Hematopoietic multipotent progenitor cell treated with erythropoietin and hydrocortisone succinate and interleukin-3 and kit ligand, for 8 days (in vitro differentiated cells): ENCODE measurements at places on chromosomes 7 and 10.
A peak's percentile ranks its signal among the peaks of the same experiment; 100 is the strongest.

GRCh38 chr7:55026867-55027490 lies 8.2 kb downstream of the EGFR start:
- DNase-seq, result no peak

DNA sequence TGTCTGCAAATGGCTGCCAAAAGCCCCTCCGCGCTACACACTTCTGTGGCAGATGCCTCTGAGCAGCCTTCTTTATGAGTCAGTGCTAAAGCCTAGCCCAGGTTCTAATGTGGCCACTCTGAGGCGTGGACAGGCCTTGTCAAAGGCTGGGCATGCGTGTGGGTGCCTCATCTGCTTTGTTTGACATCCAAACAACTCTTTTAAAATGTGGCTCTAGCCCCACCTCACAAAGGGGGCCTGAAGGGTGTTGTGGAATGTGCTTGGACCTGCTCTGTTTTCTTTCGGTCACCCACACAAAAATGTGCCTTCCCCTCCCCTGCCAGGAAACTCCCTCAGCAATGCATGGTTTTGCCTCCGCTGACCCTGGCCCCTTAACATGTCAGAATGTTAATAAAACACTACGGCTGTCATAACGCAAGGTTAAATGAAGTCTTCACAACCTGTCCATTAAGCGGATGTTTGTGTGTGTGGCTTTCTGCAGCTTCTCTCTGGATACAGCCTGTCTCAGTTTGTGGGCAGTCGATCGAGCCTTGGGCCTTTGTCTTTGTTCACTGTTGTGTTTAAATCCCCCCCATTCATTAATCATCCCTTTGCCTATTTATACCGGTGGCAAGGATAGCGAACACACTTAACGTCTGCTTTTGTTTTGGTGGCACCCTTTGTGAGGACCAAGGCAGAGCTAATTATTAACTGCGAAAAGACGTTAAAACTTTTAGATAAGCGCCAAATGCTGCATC lies 718.9 kb downstream of the LRMDA start:
- no peak for DNase-seq

GRCh38 chr7:133139350-133139749 lies 57.5 kb upstream of the CHCHD3 start:
- DNase-seq, result peak; percentile 15

DNA sequence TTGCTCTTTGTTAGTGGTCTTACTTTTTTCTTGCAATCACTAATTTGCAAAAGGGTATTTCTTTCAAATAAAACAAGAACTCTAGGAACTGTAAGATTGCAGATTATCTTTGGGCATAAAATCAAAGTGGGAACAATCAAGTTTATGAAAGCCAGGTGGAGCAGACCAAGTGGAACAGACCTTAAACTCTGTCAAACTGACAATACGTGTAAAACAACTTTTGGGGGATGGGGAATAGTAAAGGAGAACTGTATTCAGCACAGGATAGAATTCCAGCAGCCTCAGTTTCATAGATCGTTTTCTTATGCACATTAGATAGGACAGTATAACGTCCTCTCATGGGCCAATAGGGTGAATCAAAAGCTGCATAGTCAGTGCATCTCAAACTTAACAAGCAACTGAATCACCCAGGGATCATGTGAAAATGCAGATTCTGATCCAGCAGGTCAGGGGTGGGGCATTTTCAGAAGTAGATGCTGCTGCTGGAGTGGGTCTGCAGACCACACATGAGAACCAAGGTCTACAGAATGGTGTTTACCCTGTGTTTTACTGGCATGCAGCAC lies 120.7 kb downstream of the PIP4K2A start:
- no peak for DNase-seq

GRCh38 chr7:31963569-31964175 lies 106.5 kb downstream of the PDE1C start:
- DNase-seq, result no peak

- no peak for DNase-seq
Observed at GRCh38 chr7:117350027-117350426, 27.2 kb upstream of the WNT2 start.

- no peak for DNase-seq
Observed at GRCh38 chr10:75466001-75466400, 34.6 kb downstream of the LRMDA start.

DNA sequence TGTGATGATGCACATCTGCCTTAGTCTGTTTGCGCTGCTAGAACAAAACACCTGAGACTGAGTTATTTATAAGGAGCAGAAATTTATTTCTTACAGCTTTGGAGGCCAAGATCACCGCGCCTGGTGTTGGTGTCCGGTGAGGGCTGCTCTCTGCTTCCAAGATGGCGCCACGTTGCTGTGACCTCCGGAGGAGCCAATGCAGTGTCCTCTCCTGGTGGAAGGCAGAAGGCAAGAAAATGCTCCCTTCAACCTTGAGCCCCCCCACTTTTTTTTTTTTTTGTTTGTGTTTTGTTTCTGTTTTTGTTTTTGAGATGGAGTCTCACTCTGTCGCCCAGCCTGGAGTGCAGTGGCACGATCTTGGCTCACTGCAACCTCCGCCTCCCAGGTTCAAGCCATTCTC lies 16.0 kb upstream of the ACTR3B start:
- DNase-seq, result no peak

DNA sequence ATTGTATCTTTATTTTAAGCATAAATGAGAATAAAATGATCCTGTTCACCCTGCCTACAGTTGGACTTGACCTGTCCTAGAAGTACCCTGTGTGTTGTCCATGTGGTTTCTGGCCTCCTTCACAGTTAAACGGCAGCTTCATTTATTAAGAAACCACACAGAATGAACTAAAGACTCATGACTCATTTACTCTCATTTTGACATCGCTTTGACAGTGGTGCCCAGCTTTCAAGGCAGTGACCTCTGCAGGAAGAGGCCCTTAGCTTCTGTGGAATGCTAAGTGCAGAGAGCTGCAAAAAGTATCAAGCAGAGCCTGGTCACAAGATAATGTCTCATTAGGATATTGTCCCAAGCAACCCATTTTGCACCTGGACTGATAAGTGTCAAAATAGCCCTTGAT lies 93.4 kb downstream of the AVL9 start:
- peak; percentile 8 for DNase-seq

DNA sequence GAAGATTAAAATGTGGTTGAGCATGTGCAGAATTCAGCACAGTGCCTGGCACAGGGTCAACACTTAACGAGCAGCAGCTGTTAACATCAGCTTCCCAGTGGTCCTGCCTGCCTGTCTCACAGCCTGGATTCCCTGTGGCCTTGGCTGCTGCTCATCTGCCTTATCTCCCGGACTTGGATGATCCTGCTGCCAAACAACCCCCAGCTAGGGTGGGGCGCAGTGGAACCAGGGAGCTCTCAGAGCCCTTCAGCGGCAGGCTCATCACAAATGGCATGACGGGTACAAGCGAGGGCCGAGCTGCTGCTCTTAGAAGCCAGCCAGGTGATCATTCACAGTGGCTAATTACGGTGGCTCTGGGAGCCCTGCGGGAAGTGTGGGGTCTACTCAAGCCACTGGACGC lies 13.0 kb upstream of the SMARCD3 start:
- no peak for DNase-seq

DNA sequence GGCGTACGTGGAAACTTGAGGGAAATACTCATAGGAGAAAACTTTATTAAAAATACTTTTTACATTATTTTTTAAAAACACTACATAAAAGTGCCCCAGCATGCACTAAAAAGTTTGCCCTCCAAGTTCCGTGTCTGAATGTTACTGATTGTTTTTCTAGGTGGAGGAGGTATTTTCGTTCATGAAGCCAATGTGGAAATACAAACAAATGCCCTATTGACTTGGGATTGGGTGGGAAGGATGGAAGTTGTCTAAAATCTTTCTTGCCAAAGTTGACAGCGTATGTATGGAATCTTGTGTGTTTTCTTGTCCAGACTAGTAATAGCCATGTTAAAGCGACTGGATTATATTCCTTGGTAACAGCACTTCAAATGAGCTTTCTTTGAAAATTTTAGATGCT lies 1.2 kb downstream of the PROSER2 start:
- DNase-seq, result peak; percentile 10

DNA sequence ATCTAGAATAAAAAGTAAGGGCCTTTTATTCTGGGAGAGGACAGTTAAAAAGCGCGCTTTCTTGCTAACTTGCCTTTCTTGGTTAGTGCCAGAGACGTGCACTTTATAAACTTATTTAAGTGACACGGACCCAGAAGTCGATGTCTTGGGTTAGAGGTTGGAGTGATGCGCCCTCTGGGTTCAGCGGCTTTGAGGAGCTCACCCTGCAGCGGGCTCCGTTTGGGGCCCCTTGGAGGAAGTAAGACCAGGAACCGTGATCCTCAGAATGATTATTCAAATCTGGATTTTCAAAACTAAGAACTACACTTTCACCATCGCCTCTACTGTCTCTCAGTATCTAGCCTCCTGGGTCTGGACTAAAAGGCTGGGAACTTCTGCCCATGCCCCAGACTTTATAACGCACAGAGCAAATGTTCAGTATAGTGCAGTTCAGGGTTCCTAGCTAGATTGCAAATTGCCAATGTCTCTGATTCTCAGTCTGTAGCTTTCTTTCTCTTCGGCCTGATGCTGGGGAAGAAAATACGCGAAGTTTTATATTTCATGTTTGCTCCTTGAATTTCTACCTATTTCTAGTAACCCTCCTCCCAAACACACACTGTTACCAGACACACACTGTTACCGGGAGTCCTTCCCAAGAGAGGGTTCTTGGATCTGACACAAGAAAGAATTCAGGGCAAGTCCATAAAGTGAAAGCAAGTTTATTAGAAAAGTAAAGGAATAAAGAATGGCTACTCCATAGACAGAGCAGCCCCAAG lies 18.6 kb upstream of the SMO start:
- DNase-seq, result peak; percentile 6

GRCh38 chr7:8249121-8249520 lies 12.8 kb downstream of the ICA1 start:
- no peak for DNase-seq

GRCh38 chr7:98821348-98821747 lies 48.5 kb downstream of the TMEM130 start:
- no peak for DNase-seq

DNA sequence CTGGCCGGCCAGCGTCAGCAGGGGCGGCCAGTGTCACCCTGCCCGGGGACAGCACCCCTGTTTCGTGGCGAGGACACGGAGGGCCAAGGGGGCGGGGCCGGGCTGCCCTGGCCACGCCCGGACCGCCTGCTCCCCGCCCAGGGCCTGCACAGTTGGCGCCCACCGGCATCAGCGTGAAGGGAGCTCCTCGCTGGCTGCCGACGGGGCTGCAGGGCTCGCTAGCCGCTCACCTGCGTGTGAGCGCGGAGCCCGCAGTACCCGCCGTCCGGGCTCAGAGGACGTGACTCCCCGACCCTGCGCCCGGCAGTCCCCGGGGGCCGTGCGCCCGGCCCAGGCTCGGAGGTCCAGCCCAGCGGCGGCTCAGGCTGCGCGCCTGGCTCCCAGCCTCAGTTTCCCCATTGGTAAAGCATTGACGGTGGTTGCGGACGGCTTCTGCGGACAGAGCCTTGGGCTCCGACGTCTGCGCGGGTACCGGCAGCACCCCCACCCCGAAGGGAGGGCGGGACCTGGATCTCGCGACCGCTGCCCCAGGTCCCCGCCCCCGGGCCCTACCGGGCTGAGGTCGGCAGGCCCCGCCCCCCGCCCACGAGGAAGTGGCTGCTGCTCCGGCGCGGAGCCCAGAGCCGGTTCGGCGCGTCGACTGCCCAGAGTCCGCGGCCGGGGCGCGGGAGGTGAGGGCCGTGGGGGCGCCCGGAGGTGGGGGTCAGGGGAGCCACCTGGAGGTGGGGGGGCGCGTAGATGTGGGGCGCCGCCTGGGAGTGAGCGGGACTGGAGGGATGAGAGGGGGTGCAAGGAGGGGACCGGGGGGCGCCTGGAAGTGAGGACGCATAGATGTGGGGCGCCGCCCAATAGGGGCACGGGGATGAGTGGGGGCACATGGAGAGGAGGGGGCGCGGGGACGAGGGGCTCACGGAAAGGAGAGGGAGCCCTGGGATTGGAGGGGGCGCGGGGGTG lies at the start of gene ARPC1B:
TSS of gene ARPC1B (plus strand) at position 620 of the 954 bp plus-strand sequence. CDS start 10,985 bp downstream, outside the sequence.
- DNase-seq, result peak; percentile 71

DNA sequence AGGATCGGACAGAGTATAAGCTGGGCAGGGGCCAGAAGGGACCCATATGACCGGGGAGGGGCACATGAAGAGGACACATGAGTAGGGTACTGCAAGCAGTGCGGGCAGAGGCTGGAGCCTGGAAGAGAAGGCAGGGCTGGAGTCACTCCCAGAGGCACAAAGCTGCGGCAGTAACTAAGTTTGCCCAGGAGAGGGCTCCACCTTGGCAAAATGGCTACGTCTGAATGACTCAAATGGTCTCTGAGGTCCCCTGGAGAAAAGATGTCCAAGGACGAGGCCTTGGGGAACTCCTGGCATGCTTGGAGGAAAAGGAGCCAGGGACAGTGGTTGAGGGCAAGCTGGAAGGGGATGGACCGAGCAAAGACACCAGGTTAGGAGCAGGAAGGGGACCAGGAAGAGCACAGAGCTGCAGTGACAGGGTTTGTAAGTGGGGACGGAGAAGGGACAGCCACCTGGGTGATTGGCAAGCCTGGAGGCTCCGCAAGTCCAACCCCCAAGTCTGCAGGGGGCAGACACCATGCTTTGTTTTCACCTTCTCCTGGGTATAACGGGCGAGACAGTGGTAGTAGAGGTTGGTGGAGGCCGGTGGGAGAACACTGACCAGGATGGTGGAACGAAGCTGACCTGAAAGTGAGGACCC lies 43.1 kb upstream of the LBX1 start:
- peak; percentile 74 for DNase-seq

GRCh38 chr10:100148353-100149211 lies 37.2 kb downstream of the ERLIN1 start:
- no peak for DNase-seq

DNA sequence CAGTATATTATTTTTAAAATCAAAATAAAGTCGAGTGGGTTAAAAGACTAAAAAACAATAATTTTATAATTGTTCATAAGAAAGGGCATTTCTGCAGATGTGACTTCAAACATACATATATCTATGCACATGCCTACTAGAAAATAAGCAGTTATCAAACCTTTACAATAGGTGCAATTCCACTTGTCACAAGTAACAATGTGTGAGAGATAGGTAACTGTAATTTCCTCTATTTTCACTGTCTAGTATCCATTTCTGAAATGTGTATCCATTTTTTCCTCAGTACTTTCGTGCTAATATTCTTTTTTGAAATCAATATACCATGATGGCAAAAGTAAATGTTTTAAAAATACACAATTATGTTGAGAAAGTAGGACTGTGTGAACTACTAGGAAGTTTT lies 96.9 kb upstream of the GNAI1 start:
- no peak for DNase-seq
